Astrocyte of the spinal cord (primary cell): ENCODE measurements at places on chromosomes 4 and X.

DNA sequence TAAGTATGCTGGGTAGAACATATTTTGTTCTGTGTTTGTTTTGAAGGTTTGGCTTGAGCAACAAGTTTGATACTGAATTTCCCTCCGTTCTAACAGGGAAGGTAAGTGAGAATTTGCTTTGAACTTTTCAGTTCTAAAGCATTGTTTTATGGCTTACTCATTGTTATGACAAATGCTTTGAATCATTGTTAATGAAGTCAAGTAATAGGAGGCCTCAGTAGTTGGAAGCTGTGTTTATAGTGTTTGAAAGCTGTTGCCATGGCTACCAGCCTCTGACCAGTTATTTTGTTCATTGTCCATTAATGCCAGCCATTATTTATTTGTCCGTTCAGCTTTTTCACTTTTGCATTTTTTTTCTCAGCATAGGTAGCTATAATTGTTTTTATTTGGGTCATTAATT is 14.4 kb downstream of the CHIC1 start:
- DNase-seq, result peak; percentile 81

DNA sequence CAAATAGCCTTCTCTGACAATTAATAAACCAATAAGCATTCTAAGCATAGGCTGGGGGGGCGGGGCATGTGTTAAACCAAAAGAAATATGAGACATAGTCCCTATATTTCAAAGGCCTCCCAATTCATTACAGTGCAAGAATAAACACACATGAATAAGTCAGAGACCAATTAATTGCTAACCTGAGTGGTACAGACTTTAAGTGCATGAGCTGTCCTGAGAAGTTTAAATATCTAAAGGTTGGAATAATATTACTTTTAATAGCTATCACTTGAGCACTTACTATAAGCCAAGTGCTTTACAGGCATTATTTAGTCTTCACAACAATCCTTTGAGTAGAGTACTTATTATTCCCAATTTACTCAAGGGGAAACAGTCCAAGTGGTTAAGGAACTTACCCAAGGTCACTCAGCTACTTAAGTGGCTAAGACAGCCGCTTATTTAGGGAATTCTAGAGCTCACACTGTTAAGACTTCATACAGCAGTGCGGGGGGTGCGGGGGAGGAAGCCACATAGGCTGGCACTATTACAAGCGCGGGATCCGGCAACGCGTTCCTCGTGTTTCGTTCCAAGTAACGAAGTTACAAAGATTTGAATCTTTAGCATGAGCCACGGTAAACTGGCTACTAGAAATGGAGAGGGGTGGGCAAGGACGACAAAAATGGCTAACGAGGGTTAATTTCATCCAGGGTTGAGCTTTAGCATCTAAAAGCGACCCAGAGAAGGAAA is 1.4 kb downstream of the THOC2 start:
- peak; percentile 25 for DNase-seq

GRCh38 chrX:57070185-57070984 is 51.0 kb downstream of the SPIN2B start:
- DNase-seq, result no peak

DNA sequence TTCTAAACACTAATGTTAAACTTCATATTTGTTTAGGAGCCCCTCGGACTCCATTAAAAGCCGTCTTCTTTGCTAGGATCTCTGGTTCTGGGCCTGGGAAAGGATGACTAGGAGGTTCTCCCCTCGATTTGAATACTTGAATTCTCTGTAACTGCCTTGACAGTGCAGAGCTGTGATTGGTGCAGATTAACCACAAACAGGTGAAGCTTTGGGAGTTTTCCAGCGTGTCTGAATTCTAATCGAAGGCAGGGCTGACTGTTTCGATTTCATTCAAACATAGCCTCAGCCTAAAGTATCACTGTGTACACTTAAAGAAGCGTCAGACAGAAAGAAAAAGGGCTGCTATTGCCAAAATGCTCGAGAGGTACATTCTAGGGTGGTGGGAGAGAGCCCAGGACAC is 29.0 kb downstream of the TFDP3 start:
- no peak for DNase-seq

GRCh38 chrX:105821471-105822121 is 743 bp upstream of the NRK start:
- peak; percentile 41 for DNase-seq

DNA sequence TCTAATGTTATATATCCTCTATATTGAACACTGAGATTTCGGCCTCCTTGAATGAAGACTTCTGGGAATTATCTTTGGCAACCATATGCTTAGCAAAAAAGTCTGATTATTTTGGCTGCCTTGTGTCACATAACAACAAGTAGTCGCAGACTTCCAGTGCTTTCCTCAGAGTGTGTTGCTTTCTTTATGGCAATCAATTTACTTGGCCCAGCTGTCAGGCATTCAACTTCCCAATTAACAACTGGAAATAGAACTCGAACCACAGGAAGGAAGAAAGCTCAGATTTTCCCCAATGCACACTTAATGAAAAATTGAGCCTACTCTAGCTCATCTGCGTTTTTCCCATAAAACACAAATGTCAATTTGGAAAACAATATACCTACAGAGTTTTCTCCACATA is 71.6 kb downstream of the ZNF827 start:
- DNase-seq, result no peak

GRCh38 chr4:73086095-73086868 is 16.8 kb upstream of the COX18 start:
- no peak for DNase-seq

DNA sequence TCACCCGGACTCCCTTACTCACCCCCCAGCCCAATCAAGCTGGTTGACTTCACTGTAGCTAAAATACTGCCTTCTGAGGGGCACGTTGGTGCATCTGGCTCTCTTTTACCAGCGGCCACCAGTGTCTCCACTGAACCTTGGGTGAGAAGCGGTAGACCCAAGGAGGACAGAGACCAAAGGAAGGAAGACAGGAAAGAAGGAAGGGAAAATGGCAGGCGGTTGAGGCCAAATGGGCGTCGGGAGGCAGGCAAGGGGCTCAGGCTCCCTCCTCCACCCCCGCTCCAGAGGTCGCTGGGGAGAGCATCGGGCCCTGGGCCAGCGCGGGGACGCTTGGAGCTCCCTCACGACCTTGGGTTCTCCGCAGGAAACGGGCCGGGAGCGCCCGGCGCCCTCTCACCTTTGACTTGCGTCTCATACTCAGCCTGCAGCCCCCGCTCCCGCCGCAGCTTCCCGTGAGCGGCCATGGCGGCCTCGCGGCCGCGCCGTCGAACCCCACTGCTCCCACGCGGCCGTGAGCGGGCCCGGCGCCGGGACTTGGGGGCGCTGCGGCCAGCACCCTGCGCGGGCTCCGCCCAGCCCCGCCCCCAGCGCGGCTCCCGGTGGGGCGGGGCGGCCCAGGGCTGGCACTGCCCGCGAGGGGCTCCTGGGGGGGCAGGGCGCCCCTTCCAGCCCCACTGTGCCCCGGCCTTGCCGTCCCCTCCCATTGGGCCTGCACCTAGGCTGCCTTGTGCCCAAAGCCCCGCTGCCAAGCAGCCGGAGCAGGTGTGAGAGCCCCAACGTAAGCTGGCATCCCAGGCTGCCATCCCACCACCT is at the start of gene ARHGAP4:
Gene ARHGAP4 (minus strand): TSS at position 526 of the 813 bp plus-strand sequence. CDS start 62 bp downstream, at position 464.
- no peak for DNase-seq

- DNase-seq, result no peak
These were observed 98.7 kb upstream of the DDIT4L start for GRCh38 chr4:100288811-100289529.

GRCh38 chr4:3344104-3344503 is 51.3 kb downstream of the RGS12 start:
- no peak for DNase-seq

DNA sequence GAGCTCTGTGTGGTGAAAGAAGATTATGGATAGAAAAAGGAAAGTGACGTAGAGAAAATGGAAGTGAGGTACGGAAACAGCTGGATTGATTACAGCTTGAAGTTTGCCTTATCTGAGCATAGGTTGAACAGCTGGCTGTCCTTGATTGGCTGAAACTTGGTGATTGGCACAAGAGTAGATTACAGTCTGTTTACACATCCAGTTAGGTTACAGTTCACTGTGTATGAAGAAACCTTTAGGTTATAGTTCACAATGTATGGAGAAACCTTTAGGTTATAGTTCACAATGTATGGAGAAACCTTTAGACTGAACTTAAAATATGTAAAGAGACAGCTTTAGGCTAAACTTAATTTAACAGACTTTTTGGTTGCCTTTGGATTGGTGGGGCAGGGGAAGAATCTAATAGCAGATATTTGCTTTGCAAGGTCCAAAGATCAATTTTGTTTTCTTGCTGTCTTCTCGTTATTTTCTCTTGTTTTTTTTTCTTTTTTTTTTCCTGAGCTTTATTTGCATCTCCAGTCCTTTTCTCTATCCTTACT is 15.6 kb upstream of the ART3 start:
- no peak for DNase-seq

DNA sequence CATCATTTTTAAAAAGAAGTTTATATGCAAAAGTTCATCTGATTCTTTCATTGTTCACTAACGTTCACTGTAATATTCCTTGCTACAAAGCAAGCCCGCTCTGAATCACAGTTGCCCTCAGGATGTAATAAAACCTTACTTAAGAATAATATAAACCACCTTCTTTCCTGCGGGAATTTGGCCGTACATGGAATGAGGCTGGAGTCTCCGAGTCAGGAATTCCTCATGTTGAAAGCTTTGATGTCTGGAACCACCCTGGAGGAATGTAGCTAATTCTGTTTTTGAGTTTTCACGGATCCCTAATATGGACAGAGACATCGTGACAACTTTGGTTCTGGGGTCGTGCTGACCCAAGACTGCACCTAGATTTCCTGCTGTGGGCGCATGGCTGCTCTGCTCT is 58.5 kb downstream of the CRLF2 start:
- no peak for DNase-seq

GRCh38 chr4:22237155-22237751 is 278.6 kb downstream of the ADGRA3 start:
- no peak for DNase-seq

DNA sequence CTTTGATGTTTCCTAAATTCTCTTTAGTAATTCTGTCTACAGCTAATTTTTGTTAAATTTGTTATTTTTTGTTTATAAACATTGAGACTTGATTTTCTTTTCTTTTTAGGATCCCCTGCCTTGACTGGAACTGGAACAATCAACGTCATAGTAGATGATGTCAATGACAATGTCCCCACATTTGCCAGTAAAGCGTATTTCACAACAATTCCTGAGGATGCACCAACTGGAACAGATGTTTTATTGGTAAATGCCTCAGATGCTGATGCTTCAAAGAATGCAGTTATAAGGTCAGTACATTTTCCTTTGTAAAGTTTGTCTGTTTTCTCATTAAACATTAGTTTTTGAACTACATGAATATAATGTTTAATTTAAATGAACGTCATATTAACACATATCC is 119.4 kb downstream of the FAT4 start:
- DNase-seq, result no peak

DNA sequence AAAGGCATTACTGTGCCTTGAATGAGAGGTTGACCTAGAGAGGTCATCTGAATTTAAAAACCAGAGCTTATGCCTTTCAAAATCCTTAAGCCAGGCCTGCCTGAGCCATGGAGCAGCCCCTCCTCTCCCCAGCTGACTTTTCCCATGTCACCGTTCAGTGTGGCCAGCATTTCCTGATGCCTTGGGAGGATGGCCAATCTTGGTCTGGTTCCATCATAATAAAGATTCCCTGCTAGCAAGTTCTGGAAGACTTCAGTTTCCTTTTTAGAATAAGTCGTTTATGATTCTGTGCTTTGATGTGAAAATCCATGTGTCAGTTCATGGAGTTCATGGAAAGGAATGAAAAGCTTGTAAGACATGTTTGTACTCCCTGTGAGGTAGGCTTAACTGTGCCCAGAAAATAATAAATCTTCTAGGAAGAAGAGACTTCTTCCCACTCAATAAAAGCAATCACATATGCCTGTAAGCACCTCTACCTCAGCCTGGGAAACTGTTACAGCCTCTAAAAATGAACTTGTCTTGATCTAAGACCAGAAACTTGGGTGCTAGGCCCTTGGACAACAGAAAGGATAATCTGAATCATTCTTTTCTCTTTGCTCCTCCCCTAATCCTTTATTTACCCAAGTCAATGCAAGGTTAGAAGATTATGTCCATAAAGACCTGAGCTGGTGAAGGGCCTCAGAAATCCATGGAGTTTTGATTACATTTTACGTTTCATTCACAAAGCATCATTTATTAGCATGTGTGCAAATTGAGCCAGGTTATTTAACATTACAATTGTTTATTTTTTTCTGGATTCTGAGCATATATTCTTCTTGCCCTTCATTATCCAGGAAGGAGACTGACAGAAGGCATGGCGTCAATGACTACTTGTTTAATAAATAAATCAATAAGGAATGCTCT is 84.0 kb upstream of the TBC1D9 start:
- DNase-seq, result peak; percentile 19

GRCh38 chr4:92599044-92599443 is 295.3 kb downstream of the GRID2 start:
- DNase-seq, result peak; percentile 7

GRCh38 chr4:114597410-114598115 is 1.0 kb upstream of the UGT8 start:
- no peak for DNase-seq

GRCh38 chr4:129344058-129344457 is 248.1 kb downstream of the C4orf33 start:
- peak; percentile 49 for DNase-seq

- DNase-seq, result peak; percentile 88
These were observed 14.4 kb upstream of the CXCL8 start for GRCh38 chr4:73725985-73726384.

- DNase-seq, result no peak
These were observed 12.9 kb downstream of the TSPAN5 start for GRCh38 chr4:98645527-98645926.

- DNase-seq, result no peak
These were observed 477.9 kb downstream of the STIM2 start for GRCh38 chr4:27338530-27338929.

GRCh38 chr4:142582340-142582739 is 263.8 kb downstream of the INPP4B start:
- DNase-seq, result no peak

DNA sequence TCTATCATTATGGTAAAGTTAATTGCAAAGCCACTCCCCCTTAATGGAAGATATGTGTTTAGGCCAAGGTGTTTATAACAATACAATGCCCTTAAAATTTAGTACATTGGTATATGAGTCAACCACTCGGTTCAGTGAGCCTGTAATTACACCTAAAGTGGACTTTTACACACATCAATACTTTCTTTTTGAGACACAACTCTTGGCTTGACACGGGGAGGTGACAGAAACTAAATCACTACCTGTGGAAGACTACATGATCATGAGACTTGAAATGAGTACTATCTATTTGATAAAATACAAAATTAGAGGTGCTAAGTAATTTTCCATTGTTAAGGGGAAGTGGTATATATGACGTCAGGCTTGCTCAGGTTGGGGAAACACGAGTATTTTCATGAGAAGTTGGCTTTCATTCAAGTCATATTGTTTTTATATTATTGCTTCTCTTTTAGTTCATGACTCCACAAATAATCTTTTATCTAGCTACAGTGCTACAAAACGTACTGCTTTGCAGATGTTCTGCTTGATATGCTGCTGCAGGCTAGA is 918.3 kb downstream of the ARAP2 start:
- DNase-seq, result no peak

GRCh38 chr4:68383115-68383514 is 33.2 kb upstream of the YTHDC1 start:
- DNase-seq, result no peak
